ENCODE measurements at places on chromosomes 3 and 15.

- DNase-seq, result no peak
Measured at GRCh38 chr15:67146875-67147381, 81.5 kb downstream of the SMAD3 start.

DNA sequence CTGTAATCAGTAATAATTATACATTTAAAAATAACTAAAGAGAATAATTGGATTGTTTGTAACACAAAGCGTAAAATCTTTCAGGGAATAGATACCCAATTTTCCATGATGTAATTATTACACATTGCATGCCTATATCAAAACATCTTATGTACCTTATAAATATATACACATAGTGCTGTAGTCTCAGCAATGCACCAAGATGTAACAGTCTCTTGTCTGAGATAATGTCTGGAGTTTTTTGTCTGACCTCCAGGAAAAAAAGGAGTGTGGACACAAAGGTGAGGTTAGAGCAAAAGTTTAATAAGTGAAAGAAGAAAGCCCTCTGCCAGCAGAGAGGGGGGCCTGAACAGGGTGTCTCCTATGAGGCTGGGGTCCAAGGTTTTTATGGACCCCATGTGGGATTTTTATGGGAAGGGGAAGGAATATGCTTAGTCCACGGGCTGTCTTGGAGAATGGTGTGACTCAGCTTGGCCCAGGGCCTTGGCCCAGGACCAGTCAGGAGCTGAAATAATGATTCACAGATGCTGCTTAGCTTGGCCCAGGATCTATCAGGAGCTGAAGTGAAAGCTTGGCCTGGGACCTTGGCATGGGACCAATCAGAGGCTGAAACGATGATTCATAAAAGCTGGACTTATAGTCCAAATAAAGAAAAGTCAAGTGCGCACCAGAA is 545.0 kb downstream of the ZPLD1 start:
- DNase-seq, result no peak

DNA sequence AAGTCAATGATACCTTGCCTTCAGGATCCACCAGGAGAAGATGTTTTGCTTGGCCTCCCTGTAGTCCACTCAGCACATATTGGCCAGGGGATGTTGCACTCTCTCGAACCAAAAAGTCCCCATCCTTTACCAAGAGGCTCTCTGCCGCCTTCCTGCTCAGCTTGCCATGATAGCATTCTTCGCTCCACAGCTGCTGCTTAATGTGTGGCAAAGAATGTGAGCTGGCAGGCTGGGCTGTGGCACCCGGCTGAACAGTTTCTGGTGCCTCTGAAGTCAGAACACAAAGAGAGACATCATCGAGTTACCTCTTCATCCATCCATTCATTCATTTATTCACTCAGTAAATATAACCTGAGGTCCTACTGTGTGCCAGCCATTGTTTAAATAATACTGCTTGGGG is 23.9 kb upstream of the CEP152 start:
- DNase-seq, result no peak

- no peak for DNase-seq
Measured at GRCh38 chr3:22886439-22887068, 316.6 kb upstream of the UBE2E2 start.

- no peak for DNase-seq
Measured at GRCh38 chr3:194070220-194070633, 65.7 kb upstream of the HES1 start.

DNA sequence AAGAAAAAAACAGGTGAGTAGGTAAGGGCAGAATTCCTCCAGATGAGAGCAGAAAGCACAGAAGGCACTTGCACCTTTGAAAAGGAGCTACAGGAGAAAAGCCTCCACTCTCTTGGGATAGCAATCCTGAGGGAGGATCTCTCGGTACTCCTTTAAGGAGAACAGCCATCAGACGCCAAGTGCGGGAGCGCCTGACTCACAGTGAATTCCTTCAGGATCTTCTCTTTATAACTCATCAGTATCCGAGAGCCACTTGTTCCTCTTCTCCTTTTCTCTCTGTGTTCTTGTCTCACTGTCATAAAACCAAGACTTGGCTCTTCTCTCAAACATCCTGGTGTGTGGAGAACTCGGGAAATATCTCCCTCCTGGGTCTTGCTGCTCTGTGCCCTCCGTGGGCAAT is 10.1 kb upstream of the GOLGA8J start:
- no peak for DNase-seq

GRCh38 chr3:23601091-23601822 is 204.5 kb upstream of the UBE2E1 start:
- DNase-seq, result no peak

- no peak for DNase-seq
Measured at GRCh38 chr3:85667744-85668143, 709.0 kb downstream of the CADM2 start.

GRCh38 chr3:30695302-30696061 is 89.1 kb downstream of the TGFBR2 start:
- DNase-seq, result no peak

- DNase-seq, result no peak
Measured at GRCh38 chr15:37109168-37109871, 9.0 kb upstream of the MEIS2 start.

DNA sequence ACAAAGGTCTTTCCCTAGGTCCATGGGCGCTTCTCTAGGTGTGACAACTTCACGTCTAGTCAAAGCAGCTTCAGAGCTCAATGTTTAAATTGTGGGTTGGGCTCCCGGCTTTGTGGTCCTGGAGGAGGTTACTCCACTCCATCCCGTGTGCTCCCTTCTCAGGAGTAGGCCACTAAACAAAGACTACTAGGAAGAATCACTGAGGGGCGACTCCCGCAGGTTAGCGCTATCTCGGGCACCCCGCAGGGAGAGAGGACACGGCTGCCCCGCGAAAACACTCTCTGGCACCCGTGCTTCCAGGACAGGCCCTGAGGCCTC is 500 bp downstream of the PARP6 start:
- DNase-seq, result no peak

- no peak for DNase-seq
Measured at GRCh38 chr3:126818400-126819095, 114.5 kb downstream of the CHCHD6 start.

DNA sequence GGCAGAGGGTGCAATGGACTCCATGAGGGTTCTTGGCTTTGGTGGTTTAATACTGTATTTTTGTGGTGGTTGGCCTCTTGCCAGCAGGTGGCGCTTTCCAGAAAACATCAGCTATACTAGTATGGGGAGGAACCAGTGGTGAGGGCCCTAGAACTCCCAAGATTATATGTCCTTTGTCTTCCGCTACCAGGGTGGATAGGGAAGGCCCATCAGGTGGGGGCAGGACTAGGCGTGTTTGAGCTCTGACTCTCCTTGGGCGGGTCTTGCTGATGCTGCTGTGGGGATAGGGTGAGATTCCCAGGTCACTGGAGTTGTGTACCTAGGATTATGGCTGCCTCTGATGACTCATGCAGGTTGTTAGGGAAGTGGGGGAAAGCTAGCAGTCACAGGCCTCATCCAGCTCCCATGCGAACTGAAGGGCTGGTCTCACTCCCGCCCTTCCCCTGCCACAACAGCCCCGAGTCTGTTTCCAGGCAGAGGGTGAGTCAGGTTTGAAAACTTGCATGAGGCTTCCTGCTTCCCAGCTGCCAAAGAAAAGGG is 357.7 kb downstream of the OTOL1 start:
- no peak for DNase-seq

- no peak for DNase-seq
Measured at GRCh38 chr3:58697561-58697960, 31.0 kb upstream of the FAM3D start.

DNA sequence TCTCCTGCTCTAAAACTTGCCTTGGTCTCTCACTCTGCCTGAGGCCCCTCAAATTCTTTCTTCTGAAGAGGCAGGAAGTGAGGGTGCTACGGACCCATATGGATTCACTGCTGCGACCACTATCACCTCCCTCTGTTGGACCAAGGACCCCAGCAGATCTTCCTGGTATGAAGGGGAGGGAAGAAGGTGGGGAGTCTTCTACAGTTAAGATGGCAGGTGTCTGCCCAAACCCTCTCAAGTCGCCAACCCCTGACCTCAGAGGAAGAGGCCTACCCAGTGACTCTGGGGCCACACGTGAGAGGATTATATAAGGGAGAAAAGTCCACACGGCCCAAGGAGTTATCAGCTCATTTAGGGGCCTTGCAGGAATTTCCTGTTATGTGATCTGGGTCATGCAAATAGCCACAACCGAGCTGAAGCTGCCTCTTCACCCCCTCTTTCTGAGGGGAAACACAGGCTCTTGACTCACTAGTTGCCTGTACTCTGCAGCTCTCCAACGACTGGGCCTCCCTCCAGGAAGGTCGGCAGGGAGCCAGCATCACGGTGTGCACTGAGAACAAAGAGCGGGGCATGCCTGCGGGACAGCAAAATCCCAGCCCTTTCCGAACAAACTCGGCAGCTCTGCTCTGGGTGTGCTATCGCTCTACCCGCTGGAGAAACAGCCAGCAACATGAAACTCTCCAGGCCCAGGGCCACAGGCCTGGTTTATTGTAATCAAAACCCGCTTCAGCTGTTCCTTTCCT is 116.0 kb downstream of the XXYLT1 start:
- DNase-seq, result no peak

GRCh38 chr15:43930079-43930478 is 103.3 kb downstream of the WDR76 start:
- no peak for DNase-seq

DNA sequence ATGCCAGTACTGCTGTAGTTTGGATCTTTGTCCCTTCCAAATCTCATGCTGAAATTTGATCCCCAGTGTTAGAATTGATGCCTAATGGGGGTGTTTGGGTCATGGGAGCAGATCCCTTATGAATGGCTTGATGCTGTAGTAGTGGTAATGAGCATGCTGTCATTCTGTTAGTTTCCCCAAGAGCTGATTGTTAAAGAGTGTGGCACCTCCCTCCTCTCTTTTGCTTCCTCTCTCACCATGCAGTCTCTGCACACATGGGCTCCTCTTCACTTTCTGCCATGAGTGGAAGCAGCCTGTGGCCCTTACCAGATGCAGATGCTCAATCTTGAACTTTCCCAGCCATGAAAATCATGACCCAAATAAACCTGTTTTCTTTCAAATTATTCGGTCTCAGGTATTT is 141.3 kb upstream of the DPPA4 start:
- no peak for DNase-seq

DNA sequence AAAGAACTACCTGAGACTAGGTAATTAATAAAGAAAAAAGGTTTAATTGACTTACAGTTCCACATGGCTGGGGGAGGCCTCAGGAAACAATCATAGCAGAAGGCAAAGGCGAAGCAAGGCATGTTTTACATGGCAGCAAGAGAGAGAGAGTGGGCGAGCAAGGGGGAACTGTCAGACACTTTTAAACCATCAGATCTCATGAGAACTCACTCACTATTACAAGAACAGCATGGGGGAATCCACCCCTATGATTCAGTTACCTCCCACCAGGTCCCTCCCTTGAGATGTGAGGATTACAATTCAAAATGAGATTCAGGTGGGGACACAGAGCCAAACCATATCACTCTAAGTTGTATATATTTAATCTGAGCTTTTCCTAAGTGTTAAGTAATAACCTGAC is 79.0 kb upstream of the MLF1 start:
- no peak for DNase-seq

GRCh38 chr3:157347577-157348303 is 88.9 kb upstream of the PTX3 start:
- no peak for DNase-seq

DNA sequence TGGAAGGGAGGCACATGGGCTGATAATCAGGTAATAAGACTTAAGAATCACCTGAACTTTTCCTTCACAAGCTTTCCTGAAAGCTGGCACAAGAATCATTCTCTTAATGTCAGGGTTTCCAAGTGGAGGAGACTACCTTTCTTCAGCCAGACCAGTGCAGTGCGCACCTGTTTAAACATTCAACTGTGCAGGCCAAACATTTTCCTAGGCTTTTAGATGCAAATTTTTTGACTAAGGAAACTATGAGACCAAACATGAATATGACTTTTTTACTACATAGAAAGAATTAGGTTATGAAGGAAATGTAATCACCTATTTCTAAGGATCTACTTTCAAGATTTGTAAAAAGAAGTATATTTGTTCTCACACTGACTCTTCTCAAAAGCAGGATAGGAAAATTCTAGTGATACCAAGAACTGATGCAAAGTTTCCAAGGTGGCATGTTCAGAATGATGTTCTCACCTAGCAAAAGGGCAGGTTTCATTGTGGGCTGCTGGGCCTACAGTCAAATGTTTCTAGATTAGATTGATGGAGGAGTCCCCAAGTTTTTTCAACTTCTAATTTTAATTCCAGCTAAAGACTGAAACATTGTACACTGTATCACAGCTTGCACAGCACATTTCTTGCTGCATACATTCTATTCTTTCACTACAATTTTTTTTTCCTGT is 339.1 kb downstream of the TIGIT start:
- DNase-seq, result no peak

DNA sequence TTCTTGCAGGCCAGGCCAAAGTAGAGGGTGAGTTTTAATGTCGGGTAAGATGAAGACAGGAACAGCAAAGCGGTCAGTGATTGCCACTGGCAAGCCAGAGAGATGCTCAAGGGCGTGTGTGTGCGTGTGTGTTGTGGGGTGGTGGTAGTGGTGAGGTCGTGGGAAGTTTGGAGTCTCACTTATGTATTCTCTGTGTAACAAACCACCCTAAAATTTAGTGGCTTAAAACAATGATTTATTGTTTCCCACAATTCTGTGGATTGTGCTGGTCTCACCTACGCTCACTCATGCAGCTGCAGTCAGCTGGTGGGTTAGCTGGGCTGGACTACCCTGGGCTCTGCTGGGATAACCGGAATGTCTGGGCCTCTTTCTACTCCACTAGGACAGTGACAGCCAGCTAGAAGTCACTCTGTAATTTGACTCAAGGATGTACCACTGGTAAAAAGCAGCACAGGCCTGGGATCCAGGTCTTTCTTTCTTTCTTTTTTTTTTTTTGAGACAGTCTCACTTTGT is 50.9 kb upstream of the BHLHE40 start:
- no peak for DNase-seq

GRCh38 chr15:41917767-41918430 is 24.0 kb upstream of the SPTBN5 start:
- no peak for DNase-seq

DNA sequence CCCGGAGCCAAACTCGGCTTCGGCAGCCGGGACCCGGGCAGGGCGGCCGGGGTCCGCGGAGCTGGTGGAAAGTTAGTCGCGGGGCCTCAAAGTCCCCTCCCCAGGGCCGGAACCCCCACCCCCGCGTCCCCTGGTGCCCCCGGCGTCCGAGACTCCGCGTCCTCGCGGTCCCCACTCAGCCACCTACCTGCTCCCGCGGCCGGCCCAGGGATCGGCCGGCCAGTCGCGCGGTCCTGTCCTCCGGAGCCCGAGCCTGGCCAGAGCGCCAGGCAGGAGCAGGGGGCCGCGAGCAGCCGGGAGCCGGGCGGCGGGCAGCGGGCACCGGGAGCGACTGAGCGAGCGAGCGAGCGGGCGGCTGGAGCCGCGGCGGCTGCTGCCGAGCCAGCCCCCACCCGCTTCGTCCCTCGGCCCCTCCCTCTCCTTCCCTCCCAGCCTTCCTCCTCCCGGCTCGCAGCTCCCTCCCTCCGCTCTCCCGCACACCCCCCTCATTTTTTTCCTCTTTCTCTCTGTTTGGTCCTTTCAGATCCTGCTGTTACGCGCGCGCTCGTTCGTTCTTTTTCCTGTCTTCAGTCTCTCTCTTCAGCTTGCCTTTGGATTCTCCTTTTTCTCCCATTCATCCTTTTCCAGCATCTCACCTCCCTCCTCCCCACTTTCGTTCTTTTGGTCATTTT is at the start of gene MEGF11:
Gene MEGF11, minus strand, starts transcription at position 333 of the 671 bp plus-strand sequence. CDS start 125,347 bp downstream, outside the sequence.
- DNase-seq, result no peak

All from stimulated activated CD8-positive, alpha-beta memory T cell treated with anti-CD3 and anti-CD28 coated beads, Interleukin-2, amount 100 ng/mL, for 1 hour (primary cell).